Ureter (tissue), 1 donor: ENCODE measurements at places on chromosomes 2 and 18. TPM values are rescaled to one million over a fixed set of nuclear protein-coding genes. Genes with fewer than 3 reads are reported as not detected.

- DNase-seq = no peak
Measured at GRCh38 chr2:137676346-137676745, 287.9 kb upstream of the HNMT start.

GRCh38 chr2:43142921-43143438 lies 83.4 kb downstream of the ZFP36L2 start:
- DNase-seq = no peak

- no peak for DNase-seq
Measured at GRCh38 chr2:24592441-24593100, 101.5 kb downstream of the NCOA1 start.

GRCh38 chr2:137165968-137166367 lies 400.6 kb downstream of the THSD7B start:
- DNase-seq = no peak

- peak; percentile 48 for DNase-seq
Measured at GRCh38 chr2:152611458-152612231, 105.6 kb downstream of the PRPF40A start.

DNA sequence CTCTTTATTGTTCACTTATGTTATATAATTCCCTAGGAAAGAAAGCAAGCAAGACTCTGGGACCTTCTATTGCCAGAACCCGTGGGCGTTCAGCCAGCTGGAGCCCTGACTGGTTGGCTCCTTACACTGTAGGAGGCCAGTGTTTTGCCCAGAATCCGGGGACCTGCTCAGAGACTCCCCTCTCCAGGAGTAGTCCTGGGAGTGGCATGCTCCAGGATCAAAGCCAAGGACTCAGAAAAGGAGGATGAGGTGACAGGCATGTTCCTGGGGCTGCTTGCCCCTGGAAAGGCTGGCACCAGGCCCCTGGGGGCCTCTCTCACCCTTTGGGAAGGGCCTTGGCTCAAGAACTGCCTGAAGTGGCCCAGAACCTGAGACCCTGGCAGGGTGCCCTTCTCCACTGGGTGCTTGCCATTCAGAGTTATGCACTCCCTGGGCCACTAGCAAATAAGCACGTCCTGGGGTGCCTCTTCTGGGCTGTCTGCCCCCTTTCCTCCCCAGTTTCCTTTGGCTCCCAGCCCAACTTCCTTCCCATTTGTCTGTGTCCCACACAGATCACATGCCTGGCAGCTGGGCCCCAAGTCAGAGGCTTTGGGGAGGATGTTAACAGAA lies 19.6 kb upstream of the KIF3C start:
- DNase-seq = peak; percentile 76

- DNase-seq = no peak
Measured at GRCh38 chr2:152823905-152824304, 105.5 kb downstream of the ARL6IP6 start.

Gene FAM110C
- 21.8 TPM for total RNA-seq
